BJ (cell line): ENCODE measurements at places on chromosomes 2 and 18.

GRCh38 chr2:126891681-126892500 is 6.8 kb upstream of the TEX51 start:
- DNase-seq, result no peak

GRCh38 chr2:136057802-136058140 is 60.2 kb downstream of the CXCR4 start:
- no peak for DNase-seq

DNA sequence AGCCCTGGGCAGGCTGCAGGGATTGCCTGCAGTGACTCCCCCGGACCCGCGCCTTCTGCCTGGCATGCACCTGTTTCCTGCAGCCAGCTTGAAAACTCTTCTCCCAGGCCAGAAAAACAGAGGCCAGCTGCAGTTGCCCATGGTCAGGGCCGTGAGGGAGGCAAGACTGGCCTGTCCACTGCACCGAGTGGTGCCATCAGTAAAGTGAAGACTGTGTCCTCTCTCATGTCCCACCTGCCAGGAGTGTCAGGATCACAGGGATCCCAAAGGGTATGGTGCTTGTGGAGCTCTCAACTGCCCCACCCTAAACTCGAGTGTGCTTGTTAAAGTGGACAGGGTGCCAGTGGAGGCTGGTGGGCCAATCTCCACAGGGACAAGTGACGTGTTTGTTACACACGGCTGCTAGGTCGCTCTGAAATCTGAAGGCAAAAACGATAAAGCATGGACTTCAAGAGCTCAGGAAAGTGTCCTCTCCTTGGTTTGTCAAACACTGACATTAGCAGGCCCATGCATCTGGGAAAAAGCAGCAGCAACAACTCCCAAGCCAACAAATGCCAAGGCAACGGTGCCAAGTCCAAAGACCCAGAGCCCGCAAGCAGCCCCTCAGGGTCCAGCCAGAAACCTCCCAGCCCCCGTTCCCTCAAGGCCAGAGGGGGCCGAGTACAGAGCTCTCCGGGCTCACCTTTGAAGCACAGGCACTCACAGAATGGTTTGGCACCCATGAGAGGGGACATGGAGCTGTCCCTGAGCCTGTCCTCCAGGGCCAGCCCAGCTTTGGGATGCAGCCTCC is 213.2 kb downstream of the HDAC4 start:
- no peak for DNase-seq

- DNase-seq, result no peak
These were observed 34.2 kb downstream of the ASXL2 start for GRCh38 chr2:25844089-25844488.
